ENCODE measurements at places on chromosomes 6 and 20.

DNA sequence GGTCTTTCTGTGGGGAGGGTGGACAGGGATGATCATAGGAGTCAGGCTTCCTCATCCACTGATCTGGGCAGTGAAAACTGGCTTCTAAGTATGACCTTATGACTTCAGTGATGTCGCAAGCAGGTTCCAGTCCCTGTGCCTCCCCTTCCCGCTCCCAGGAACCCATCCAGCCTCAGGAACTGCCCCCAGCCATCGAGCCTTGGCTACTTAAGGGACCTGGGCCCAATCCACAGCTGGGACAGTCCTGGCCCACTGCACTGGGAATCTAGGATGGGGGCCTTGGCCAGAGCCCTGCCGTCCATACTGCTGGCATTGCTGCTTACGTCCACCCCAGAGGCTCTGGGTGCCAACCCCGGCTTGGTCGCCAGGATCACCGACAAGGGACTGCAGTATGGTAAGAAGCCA lies at the start of gene LBP:
Gene LBP, plus strand, starts transcription at position 236 of the 405 bp plus-strand sequence. Its CDS starts 35 bp downstream, at position 271.
- no peak for DNase-seq

DNA sequence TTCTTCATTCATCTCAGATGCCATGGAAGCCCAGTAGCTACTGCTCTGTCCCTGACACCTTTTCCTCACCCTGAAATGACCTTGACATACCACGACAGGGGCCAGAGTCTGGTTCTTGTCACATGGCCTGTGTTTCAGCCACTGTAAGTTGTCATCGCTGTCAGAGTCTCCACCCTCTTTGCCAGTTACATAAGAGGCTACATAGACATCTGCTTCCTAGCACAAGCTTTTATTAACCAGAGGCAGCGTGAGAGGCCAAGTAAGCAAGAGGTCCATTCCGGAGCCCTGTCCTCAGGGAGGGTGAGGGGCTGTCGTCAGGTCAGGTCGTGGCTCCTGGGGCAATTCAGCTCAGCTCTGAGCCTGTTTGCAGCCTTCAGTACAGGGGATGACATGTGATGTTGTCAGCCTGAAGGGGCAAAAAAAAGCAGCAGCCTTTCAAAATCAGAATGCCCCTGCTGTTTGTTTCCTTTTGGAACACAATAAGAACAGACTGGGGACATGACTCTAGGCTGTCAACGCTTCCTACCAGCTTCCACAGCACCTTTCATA lies 146.3 kb downstream of the MTFR2 start:
- no peak for DNase-seq

- DNase-seq: no peak
Observed at GRCh38 chr20:46575937-46576461, 25.5 kb upstream of the OCSTAMP start.

DNA sequence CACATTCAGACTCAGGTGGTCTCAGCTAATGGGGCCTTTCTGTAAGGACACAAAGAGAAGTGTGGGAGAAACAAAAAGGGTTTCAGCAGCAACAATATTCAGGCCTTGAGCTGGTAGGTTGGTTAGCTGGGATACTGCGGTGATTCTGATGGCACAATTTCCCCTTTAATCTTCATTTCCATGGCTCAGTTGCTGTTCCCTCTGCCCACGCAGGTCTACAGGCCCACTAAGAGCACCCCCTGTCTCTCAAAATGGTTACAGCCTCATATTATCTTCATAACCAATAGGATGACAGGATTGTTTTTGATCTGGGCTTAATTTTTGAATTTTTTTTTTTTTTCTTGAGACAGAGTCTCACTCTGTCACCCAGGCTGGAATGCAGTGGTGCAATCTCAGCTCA lies 48.9 kb downstream of the MYB start:
- DNase-seq: no peak

GRCh38 chr6:110270165-110270564 lies 88.0 kb downstream of the METTL24 start:
- no peak for DNase-seq

- DNase-seq: no peak
Observed at GRCh38 chr6:15344831-15345230, 99.0 kb downstream of the JARID2 start.

- DNase-seq: no peak
Observed at GRCh38 chr6:44966449-44967092, 361.6 kb upstream of the RUNX2 start.

DNA sequence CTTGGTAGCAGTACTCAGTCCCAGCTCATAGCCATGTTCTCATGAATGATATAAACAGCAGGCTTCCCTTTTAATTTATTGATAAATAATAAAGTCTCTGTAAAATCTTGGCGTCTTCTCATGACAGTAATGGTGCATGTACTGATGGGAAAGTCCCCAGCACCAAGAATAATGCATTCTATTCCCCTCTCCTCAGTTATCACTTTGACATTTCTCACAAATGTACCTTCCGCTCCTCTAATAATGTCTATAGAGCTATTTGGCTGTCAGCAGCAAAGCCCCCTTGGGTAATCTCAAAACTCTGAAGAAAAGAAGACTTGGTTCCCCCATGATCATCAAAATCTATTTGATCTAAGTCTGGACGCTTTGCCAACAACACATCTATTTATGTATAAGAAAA lies 185.0 kb upstream of the SPTLC3 start:
- no peak for DNase-seq
